Upper lobe of right lung (tissue), 1 donor: ENCODE measurements at places on chromosomes 3 and 15.

GRCh38 chr15:60379185-60379524 is 18.6 kb downstream of the ANXA2 start:
- no peak for DNase-seq

GRCh38 chr15:70060993-70061305 is 36.8 kb downstream of the TLE3 start:
- no peak for DNase-seq

DNA sequence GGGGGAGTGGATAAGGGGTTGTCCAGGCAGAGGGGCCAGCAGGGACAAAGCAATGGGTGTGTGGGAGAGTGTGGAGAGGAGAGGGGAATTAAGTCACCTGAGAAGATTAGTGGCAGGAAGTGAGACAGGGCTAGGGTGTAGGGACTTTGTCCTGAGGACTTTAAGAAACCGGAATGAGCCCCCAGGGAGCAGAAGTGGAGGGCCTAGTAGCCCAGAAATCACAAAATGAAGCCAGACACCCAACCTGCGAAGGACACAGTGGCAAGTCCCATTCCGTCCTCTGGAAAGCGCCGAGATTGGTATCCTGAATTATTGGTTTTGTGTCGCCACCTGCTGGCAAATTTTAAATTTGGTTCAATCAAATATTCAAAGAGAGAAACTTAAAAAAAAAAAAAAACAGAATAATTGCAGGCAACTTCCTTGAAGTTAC is 78.0 kb upstream of the SLC25A36 start:
- no peak for DNase-seq

- DNase-seq, result no peak
Observed at GRCh38 chr3:146390957-146391356, 78.4 kb downstream of the PLSCR2 start.

- no peak for DNase-seq
Observed at GRCh38 chr3:131505421-131505820, 2.6 kb upstream of the MRPL3 start.

GRCh38 chr3:105835606-105836005 is 33.2 kb downstream of the CBLB start:
- DNase-seq, result no peak

- DNase-seq, result no peak
Observed at GRCh38 chr3:31768479-31769125, 212.5 kb downstream of the OSBPL10 start.

DNA sequence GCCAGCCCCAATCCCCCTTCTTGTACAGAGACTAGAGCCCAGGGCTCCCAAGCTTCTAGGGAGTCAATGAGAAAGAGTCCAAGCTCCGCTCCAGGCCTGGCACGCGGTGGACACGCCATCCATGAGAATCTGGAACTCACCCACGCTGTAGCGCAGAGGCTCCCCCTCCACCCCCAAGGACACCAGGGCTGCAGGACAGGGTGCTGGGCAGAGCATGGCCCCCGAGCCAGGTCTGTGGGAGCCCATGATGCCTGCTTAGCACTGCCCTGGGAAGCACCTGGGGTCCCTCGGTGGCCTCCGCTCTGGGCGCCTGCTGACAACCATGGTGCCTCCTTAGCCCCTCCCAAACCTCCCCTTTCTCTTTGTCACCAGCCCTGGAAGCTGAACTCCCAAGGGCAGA is 28.5 kb downstream of the ACSBG1 start:
- DNase-seq, result no peak

GRCh38 chr3:156448300-156448699 is 106.6 kb downstream of the SSR3 start:
- no peak for DNase-seq

- DNase-seq, result no peak
Observed at GRCh38 chr3:31505371-31506048, 27.2 kb upstream of the STT3B start.

DNA sequence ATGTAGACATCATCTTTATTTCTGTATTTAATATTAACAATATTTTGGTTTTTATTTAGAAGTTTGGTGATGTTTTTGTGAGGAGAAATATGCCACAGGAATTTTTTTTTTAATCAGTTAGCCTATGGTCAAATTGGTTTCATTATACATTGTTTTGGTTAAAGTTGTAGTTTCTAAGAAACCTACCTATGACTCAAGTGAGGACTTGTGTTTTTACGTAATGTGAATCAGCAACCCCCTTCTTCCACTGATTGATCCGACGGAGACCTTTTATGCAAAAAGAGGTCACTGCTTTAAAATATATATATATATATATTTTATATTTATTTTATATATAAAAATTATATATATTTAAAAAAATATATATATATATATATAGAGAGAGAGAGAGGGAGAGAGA is 698.1 kb downstream of the FHIT start:
- DNase-seq, result no peak

DNA sequence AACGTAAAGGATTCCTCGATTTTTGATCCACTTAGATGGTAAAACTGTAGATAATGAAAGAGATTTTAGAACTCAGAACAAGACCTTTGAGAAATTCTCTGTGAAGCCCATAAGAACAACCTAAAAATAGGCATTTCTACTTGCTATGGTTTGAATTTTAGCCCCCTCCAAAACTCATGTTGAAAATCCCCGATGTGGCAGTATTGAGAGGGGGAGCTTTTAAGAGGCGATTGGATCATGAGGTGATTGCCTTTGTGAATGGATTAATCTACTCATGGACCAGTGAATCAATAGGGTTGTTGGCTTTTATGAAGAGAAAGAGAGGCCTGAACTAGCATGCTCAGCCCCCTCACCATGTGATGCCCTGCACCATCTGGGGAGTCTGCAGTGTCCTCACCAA is 20.2 kb upstream of the AHSG start:
- DNase-seq, result no peak

- DNase-seq, result no peak
Observed at GRCh38 chr15:33330931-33331330, 20.2 kb downstream of the RYR3 start.

DNA sequence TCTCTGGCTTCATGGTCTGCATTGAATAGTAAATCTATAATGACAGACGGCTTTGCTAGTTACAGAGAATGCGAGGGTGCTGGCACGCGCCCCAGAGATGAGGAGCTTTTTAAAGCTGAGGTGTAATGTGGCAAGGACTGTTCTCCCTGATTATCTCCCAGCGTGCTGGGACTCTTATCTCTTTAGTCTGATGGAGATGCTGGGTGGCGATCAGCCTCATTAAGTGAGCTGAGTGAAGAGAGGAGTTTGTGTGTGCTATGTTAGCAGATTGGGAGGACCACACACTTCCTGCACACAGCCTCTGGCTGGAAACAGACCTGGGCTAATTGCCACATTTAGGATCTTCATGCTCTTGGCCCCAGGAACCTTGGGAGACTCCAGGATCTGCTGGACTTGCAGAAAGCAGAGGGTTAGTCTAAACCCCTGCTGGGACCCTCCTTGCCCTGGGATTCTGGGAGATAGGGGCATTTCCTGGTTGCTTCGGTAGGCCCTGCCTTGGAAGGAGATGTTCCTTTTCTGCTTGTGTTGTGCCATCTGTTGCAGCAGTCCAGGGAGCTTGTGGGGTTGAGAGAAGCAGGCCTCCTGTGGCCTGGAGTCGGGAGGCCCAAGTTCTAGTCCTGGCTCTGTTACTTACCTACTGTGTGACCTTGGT is 15.0 kb downstream of the PDIA5 start:
- DNase-seq, result no peak

GRCh38 chr15:59879506-59880265 is 124.4 kb upstream of the FOXB1 start:
- DNase-seq, result no peak

DNA sequence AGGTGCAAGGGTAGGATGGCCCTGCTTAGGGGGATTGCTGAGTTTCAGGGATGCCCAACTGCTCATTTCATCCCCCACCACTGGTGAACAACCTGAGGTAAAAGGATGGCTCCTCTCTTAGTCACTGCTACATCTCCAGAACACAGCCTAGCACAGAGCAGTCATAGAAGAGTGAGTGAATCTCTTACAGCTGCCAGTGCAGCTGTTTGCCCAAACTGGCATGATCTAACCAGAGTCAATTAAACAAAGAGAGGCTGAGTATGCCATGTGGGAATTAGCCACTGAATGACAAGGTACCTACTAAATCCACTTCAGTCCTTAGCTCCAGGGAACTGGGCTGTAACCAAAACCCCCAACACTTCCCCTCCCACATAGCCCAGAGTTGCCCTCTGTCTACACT is 6.8 kb upstream of the NCKIPSD start:
- DNase-seq, result peak; percentile 13

DNA sequence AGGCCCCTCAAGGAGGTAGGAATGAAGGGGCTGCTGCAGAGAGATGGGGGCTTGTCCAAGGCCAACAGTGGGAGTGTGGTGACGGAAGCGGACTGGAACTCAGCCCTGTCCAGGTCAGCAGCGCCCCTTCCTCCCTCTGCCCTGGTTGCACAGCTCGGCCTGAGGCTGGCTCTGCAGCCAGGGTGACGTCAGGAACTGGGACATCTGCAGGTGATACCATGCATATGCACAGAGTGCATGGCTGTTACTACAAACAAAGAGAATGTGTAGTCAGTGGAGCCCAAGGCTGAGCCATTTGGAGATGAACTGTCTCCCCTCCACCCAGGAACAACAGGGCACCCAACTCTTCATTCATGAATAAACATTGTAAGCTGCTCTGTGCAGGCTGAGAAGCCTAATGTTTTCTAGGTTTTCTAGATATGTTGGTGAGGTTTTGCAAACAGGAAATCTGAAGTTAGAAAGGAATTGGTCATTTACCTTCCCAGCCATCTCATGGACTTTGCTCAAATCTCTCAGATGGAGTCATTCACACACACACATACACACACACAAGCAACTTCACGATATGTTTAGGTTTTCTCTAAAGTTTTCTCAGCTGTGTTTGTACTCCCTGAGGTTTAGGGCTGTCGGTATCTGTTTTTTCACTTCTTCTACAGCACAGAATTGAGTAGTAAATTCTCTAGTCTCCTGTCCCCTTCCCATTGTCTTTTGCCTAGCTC is 117.2 kb downstream of the TLE3 start:
- DNase-seq, result no peak

DNA sequence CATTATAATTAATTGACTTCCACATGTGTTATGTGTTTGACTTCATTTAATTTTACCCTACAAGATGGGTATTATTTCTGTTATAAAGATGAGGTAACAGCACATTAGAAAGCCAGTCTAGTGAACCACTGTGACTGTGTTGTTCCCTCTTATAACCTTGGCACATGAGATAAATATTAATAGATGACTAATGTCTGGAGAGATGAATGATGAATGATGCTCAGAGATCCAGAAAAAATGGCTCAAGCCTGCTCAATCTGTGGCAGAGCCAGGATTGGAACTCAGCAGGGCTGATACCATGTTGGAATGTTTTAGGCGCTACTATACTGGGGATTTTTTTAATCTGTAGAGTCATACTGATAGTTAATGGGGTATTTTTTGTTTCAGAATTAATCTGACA is 118.8 kb upstream of the PTX3 start:
- no peak for DNase-seq

DNA sequence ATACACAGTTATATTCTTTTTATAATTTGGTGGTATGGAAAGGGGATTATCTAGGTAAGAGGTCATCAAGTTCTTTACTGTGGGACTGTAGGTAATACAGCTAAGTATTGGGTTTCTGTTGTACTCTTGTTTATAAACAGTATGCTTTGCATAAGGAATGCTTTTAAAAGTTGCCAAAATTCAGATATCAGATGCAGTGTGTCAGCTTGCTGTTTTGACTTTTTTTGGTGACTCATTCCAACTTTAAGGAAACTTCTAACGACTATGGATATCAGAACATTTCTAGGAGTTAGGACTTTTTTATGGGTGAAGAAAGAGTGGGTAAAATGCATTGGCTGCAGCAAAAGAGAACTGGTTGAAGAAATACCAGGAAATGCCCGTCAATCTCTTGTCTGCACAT is 2.8 kb downstream of the SCAANT1 start:
- DNase-seq, result no peak

- DNase-seq, result peak; percentile 55
Observed at GRCh38 chr15:25690673-25691543, 172.2 kb downstream of the ATP10A start.

DNA sequence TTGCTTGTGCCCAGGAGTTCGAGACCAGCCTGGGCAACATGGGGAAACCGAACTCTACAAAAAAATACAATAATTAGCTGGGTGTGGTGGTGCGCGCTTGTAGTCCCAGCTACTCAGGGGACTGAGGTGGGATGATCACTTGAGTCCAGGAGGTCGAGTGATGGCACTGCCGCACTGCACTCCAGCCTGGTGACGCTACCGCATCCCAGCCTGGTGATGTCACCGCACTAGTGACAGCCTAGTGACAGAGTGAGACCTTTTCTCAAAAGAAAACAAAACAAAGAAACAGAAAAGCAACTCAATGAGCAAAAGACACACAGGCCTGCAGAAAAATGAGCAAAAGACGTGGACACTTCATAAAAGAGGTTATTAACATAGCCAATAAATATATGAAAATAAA is 19.9 kb upstream of the SYNM start:
- DNase-seq, result no peak

DNA sequence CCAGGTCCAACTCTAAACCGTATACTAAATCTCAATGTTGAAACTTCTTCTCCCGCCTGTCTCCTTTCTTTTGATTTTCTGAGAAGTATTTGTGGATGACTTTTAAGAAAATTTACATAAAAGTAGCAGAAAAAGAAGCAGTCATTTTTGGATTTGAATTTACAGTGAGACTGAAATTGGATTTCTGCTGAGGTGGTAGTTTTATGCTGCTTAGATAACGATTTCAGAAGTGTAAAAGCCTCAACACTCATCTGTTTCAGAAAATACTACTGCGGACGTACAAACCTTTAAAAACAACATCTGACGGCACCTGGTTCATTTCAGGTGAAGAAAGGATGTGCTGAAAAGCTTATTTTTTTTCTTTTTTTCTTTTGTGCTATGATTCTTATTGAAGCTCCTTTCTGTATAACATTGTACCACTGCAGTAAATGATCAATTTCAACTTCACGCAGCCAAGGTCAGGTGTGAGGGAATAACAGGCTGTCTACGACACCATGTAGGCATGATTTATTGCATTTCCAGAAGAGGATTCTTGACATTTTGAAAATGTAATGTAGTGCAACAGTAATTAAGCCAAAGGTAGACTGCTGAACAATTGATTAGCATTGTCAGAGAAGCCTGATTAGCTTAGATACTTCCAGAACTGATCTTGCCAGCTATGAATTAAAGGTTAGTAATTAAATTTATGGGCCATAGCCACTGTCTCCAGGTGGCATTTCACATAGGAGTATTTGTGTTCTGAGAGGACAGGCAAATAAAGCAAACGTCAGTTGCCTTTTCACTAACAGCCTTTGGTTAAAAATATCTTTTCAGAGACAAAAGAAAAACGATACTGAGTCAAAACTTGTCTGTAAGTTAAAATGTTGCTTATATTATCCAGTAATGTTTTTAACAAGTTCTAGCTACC is 134.6 kb upstream of the KBTBD8 start:
- DNase-seq, result no peak

DNA sequence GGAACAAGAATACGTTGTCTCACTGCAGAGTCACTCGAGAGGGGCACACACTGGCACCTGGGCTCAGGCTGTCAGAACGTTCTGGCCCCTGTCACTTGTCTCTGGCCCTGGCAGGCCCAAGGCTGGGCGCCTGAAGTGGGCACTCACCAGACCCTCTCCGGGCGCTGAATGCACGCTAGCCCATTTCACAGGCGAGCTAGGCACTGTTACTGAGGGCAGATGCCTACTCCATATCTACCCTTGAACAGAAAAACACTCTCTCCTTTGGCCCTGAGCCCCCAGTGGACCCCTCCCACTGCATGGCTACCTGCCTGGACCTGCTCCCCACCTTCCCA is 42.3 kb upstream of the IQSEC1 start:
- DNase-seq, result peak; percentile 43

GRCh38 chr3:14957925-14958324 is 10.5 kb downstream of the NR2C2 start:
- no peak for DNase-seq

- no peak for DNase-seq
Observed at GRCh38 chr3:35523838-35524237, 115.5 kb upstream of the ARPP21 start.
